HepG2 (cell line): ENCODE measurements at places on chromosomes 11 and 22.

- DNase-seq: no peak
Observed at GRCh38 chr11:126841999-126842398, 158.6 kb downstream of the KIRREL3 start.

DNA sequence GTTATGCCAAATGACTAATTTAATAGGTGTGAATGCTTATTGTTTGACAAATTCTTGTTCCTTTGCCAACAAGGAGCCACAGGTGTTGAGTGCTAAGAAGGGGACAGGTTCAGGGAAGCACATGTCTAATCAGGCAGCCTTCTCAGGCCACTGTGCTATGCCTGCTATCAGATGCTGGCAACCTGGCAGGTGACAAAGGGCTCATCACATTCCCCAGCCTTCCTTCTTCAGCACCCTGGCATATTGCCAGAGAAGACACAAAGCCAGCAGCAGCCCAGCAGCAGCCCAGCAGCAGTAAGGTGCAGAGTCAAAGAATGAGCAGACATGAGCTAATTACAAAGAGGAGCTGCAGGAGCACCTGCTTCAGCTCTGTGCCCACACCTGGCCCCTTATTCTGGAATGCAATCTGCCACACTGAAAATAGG lies 68.2 kb downstream of the GUCY1A2 start:
- no peak for DNase-seq

DNA sequence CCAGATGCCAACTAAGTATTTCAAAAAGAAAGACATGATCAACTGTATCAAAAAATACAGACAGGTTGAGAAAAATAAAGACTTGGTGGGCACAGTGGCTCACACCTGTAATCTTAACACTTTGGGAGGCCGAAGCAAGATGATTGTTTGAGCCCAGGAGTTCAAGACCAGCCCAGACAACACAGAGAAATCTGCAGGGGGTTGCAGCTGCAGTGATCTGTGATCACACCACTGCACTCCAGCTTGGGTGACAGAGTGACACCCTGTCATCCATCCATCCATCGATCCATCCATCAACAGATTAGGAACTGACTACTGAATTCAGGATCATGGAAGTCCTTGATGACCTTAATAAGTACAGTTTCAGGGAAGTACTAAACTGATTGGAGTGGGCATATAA lies 65.0 kb upstream of the RPS13 start:
- no peak for DNase-seq

DNA sequence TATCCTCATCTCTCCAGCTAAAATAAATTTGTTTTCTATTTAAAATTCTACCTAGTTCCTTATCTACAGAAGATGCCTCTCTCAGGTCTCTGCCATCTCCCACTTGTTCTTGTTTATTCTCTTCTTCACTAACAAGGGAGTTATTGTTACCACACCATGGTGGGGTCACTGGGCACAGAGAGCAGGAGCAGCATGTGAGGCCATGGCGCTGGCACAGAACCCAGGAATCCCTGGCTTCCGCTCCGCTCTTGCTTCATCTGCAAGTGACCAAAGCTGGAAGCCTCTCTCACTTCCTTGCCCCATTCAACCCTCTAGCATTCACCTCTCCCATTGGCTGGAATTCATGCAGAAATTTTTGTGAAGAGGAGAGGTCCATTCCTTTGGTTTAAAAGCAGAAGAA lies 190.7 kb upstream of the NCAM1 start:
- no peak for DNase-seq

- no peak for DNase-seq
Observed at GRCh38 chr11:120606211-120607010, 94.9 kb downstream of the GRIK4 start.

DNA sequence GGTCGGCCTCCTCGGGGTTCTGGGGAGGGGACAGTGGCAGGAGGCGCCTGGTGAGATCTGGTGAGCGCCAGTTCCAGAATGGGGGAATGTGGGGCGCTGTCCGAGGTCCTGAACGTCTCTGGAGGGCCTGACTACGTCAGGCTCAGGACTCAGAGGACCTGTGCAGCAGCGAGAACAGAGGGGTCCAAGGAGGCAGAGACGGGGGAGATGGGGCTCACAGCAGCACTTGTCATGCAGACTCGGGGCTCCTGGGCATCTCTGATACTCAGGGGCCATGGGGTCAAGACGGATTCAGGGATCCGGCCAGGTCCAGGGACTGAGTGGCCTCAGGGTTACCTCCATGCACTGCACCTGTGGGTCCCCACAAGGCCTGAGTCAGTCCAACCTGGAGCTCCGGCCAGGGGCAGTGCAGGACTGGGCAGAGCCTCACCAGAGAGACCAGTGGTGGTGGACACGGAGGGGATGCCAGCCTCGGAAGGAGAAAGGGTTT lies 92.2 kb downstream of the BRD1 start:
- no peak for DNase-seq

GRCh38 chr11:9735919-9736318 lies 72.0 kb downstream of the SWAP70 start:
- DNase-seq: no peak

DNA sequence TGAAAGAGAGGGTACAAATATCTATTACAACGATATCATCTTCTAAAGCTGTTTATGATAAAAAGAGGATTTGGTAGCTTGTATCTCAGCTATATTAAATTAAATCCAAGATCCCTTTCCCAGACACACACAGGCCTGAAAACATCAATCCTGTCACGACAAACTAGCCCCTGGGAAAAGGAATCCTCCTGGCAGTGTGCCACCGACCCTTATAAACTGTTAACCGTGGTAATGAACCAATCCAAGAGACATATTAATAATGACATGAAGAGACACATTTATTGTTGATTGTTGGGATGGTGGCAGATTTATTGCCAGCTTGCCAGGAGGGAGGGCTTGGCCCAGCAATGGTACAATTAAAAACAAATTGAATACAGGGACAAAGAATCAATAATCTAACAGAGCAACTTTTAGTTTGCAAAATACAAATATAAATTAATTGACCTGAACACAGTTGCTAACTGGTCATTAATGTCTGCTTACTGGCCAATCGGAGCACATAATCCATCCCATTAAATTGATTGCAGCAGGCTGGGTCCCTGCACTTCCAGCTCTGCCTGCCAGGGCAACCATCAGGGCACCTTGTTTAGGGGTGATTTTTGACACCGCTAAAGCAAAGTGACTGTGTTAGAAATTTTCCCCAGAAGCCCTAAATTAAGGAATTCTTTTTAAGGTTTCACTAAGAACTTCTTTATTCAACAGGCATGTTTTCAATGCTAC lies 887.6 kb downstream of the OPCML start:
- DNase-seq: no peak

GRCh38 chr22:41906822-41907221 lies 8.1 kb downstream of the SHISA8 start:
- no peak for DNase-seq

DNA sequence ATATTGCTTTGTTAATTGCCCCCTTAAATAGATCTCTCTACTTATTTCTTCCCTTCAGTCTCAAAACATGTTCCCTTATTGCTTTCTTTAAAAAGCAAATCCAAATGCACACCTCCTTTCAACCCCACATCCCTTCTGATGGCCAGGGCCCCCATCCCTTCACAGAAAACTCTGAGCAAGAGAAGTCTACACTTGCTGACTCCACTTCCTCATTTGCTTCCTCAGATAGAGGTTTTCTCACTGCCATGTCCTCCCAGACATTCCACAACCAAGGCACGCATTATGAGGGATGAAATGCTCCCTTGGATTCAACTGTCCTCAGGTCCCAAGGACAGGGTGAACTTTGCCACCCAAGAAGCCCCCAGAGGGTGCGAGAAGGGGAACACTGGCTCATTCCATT lies 43.1 kb downstream of the CSNK2A3 start:
- DNase-seq: no peak

- DNase-seq: no peak
Observed at GRCh38 chr22:30325065-30325720, 1.5 kb downstream of the TBC1D10A start.

GRCh38 chr22:20798218-20798617 lies 24.3 kb downstream of the SERPIND1 start:
- no peak for DNase-seq

DNA sequence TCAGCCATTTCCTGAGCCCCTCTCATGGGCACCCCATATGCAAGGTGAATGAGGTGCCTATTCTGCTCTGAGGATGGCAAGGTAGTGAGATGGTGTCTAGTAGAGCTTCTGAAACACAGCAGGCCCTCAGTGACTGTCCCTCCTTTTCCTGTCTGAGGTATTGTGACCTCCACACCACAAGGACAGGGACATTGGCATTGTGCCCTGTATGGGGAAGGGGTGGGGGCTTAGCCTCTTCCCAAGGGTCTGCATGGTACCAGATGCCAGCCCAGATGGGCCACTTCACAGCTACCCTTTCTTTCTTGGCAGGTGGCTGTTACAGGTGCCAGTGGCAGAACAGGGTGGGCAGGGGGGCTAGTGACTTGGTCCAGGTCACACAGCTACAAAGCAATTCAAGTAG lies 78.8 kb downstream of the CABIN1 start:
- no peak for DNase-seq

DNA sequence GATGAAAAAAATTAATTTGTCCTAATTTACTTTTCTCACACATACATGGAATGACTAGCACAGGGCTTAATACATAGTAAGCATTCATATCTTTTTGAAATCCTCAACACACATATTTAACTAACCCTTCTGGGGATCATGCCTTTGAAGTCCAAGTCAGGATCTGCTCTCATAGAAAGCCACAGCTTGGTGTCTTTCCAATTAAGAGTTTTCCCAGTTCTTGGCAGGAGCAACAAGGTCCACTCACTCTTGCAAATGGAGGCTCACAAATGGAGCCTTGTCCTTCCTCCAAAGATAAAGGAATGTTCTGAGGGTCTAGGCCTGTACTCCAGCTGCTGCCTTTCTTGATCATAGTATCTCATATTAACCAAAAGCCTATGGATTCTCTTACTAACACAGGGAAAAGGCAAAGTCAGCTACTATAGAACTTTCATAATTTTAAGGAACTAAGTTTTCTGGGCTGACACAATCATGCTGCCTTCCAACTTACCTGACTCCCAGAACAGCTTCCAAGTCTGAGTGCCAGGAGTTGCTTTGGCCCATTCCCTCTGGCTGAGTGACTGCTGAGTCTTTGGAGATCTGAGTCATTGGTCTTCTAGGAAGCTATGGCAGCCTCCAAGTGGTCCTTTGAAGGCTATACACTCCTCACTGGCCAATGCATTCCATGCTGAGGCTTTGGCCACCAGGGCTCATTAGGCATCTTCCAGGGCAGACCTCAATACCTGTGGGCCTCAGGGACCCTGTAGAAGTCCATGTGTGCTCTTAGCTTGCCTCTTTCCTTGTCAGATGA lies 25.8 kb upstream of the NUCB2 start:
- DNase-seq: no peak

GRCh38 chr11:111734101-111734953 lies 31.9 kb downstream of the PPP2R1B start:
- no peak for DNase-seq

DNA sequence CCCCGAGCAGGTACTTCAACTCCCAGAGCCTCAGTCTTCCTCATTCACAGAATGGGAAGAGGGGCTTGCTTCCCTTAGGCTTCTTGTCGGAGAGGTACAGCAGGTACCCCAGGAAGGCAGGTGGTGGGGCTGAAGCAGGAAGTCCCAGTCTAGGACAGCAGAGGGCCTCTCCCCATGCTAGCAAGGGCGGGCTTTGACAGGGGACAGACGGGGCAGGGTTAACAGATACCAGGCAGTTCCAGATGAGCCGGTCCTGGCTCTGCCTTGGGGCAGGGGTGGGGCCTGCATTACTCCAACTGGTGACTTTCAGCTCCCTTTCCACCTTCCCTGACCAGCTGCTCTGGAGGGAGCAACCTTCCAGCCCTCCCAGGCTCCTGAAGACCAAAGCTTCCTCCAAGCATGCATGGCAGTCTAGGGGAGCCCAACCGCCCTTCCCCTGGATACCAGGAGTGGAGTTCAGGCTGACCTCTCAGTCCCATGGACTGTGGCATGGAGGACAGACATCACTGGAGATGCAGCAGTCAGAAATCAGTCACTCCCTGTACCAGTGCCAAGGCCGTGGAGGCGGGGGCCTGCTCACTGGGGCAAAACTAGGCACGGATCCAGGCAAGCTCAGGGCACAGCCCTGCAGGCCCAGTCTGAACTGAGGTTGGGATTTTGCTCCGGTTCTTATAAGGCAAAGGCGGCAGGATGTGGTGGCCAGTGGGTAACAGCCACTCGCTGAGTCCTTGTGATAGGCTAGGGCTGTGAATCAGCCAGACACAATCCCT lies 60.5 kb downstream of the NAT10 start:
- DNase-seq: no peak

DNA sequence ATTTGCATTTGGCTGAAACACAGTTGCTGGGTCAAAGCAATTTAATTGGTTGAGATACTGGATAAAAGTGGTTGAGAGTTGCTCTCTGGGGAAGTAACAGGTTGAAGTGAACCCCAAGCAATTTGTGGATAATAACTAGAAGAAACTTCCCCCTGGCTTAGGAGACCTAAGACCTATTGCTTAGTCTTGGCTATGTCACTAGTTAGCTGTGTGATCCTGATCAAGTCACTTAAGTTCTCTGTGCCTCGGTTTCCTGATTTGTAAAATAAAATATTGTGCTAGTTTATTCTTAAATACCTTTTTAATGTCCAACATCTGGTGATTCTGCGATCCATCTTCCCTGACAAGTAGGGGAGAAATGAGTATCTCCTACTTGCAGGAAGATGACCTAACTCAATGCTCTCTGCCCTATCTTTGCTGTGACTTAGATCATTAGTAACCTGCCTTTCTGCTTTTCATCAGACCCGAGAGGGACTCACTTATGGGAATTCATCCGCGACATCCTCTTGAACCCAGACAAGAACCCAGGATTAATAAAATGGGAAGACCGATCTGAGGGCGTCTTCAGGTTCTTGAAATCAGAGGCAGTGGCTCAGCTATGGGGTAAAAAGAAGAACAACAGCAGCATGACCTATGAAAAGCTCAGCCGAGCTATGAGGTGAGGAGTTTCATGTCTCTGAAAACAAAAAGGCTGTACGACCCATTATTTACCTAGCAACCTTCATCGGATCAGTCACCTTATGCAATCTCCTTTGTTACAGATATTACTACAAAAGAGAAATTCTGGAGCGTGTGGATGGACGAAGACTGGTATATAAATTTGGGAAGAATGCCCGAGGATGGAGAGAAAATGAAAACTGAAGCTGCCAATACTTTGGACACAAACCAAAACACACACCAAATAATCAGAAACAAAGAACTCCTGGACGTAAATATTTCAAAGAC lies 37.5 kb downstream of the EHF start:
- no peak for DNase-seq

GRCh38 chr11:77886401-77886800 lies 65.5 kb downstream of the AAMDC start:
- DNase-seq: no peak

DNA sequence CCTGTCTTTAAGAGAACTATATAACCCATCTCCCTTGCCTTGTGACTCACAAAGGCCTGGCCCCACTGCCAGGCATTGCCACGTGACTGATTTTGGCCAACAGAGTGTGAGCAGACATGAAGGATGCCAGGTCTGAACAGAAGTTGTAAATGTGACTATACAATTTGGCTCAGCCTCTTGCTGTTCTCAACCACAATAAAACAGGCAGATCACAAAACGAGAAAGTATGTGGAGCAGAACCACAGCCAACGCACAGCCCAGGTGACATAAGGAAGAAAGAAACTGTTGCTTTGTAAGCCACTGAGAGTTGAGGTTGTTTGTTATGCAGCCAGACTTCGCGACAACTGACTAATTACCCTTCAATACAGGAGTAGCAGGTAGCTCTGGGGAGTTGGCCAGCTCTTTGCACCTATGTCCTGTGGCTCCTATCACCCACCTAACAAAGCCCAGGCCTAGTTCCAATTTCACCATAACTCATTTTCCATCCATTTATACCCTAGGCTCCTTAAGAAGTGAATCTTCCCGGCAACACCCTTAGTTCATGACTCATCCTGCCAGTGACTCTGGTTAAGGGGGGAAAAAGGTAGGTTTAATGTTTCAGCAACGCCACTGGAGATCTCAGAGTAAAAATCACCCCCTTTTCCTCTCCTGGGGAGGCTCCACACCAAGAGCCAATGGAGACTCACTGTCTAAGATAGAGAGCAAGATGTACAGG lies 53.7 kb downstream of the GALNT18 start:
- no peak for DNase-seq
